KBM-7 (cell line): ENCODE measurements at places on chromosomes 6 and 20.

DNA sequence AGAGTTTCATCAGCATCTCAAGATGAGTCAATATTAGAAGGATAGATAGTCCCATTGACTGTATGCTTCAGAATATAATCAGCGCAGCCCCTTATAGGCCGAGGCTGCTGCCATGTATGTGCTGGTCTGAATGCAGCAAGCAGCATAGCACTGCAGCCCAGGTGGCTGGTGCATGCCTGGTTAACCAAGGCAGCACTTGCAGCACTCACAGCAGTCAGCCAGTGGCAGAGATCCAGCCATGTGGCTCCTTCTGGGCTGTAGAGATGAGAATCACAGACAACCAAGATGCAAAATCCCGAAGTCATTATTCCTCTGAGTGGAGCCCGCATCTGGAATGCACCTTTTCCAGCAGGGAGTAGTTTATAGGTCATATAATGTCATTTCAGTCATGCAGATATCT lies 251.9 kb downstream of the UST start:
- DNase-seq, result no peak

DNA sequence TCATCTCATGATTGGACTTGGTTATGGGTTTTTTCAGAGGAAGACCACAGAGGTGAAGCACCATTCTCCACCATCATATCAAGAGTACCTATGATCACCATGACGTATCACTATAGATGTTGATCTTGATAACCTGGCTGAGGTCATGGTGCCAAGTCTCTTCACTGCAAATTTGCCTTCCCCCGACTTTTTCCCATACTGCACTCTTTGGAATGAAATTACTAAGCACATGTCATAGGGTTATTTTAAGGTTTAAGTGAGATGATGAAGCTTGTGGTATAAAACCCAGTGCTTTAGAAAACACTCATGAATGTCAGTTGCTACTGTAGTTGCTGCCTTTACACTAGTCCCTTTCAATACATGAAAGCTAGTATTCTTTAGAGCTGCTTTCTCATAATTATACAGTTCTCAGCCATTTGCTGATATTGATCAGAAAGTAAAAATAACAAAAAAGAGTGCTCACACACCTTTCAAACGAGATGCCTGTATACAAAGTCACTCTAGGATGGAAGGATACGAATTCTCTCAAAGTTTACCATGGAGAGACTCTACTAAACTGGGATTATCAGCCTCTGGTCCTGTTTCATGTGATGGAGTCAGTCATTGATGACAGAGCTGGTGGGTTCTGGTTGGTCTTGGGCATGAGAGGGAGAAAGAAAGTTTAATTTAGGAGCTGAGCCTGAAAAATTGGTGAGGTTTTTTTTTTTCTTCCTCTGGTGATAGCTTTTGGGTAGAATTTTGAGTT lies 228.1 kb downstream of the PRL start:
- no peak for DNase-seq

- DNase-seq, result no peak
These were observed 184.4 kb downstream of the HS3ST5 start for GRCh38 chr6:114158411-114158810.

DNA sequence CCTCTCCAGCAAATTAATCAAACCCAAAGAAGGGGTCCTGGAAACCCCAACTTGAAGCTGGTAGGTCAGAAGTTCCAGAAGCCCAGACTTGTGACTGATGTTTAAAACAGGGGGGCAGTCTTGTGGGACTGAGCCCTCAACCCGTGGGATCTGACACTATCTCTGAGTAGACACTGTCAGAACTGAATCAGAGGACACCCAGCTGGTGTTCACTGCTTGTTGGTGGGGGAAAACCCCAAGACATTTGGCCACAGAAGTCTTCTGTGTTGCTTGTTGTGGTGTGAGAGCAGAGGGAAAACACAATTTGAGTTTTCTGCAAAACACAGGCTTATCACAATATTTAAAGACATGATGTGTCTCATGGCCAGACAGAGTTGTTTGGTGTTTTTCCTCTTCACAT lies 29.9 kb downstream of the KIF13A start:
- DNase-seq, result no peak

- no peak for DNase-seq
These were observed 1.9 kb upstream of the PDYN start for GRCh38 chr20:1995531-1996310.

GRCh38 chr20:1215386-1216170 lies 10.3 kb upstream of the RAD21L1 start:
- DNase-seq, result peak; percentile 45

- DNase-seq, result no peak
These were observed 40.2 kb upstream of the PHACTR3 start for GRCh38 chr20:59564171-59564570.

DNA sequence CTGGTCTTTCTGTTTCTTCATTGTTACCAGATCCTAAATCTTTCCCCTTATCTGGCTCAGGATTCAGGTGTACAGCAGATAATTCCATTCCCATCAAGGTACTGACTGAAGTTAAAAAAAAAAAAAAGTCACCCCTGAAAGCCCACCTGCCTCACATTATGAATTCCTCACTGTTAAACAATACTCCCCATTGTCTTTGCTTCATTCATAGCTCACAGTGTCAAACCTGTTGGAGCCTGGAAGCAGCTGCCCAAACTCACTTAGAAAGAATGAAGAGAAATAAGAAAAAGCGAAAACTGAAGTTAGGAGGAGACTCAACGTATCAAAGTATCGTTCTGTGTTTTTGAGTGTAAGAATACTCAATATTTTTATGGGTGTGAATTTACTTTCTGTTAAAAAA lies 1.8 kb upstream of the DCBLD1 start:
- DNase-seq, result no peak

GRCh38 chr6:44727651-44728630 lies 340.4 kb downstream of the CDC5L start:
- DNase-seq, result no peak

DNA sequence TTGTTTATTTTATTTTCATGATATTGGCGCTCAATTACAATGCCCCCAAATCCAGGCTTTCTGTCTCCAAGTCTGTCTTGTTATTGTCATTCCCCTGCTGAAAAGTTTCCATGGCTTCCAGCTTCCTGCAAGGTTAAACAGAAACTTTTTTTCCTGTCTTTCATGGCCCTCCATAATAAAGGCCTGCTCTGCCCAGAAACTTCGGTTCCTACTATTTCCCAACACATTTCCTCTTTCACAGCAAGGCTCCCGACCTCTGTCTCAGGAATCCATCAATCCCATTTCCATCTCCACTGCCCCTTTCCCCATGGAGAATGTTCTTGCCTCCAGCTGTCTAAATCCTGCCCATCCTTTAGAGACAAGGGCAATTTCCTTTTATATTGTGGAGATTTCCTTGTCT lies 365.2 kb upstream of the JARID2 start:
- DNase-seq, result no peak

DNA sequence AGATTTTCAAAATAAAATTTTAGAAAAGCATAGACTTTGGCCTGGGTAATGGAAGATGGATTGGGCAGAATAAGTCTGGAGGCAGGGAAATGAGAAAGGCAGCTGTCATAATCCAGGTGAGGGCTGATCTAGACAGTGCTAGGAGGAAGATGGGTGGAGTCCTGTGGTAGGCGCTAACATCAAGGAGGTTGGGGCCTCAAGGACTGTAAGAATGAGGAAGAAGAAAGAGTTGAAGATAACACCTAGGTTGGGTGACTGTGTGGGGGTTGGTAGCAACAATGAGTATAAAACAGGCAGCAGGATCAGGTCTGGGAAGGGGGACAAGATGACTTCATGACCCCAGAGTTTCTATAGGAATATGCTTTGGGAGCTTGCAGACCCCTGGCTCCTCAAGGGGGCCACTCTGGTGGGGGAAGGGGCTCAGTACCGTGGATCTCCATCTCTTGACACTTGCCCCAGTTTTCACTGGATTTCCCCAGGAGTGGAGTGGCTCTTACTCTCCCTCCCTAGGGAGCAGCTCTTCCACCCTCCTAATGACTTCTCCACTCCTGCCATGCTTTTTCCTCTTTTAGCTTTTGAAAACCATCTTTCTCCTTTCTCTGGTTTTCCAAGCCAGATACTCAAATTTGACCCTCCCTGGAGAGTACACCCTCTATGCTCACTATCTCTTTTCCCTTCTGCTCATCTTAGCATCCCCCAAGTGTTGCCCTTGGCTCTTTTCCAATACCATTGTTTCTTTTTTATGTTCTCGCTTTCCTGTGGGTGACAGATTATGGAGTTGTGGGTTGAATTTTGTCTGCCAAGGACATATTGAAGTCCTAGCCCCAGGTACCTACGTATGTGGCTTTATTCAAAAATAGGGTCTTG lies 14.8 kb downstream of the TRIM31 start:
- DNase-seq, result peak; percentile 21
